ENCODE measurements at places on chromosomes 7 and 10. TPM values are rescaled to one million over a fixed set of nuclear protein-coding genes. Genes with fewer than 3 reads are reported as not detected.

DNA sequence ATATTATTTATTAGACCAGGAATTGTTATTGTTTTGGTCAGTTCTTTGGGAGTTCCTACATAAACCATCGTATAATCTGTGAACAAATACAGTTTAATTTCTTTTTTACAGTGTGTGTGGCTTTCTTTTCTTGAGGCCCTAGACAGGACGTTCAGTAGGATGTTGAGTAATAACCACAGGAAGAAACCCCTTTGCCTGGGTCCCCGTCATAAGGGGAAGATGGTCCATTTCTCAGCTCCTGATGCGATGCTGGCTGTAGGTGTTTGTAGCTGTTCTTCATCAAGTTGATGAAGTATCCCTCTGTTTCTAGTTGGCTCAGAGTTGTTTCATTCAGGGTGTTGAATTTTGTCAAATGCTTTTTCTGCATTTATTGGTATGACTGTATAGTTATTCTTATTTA is 219.7 kb upstream of the ADARB2 start:
- DNase-seq, result no peak
- no peaks in the 10 kb centered on the region for H3K36me3 ChIP-seq
- H3K27me3 ChIP-seq, result no peaks in the 10 kb centered on the region
- H3K4me3 ChIP-seq, result no peak overlapping the region
- no peaks in the 10 kb centered on the region for H3K4me1 ChIP-seq
- no peak overlapping the region for H3K27ac ChIP-seq

GRCh38 chr10:120917521-120918250 is 66.5 kb downstream of the WDR11 start:
- H3K4me3 ChIP-seq, result no peak overlapping the region
- no peak for DNase-seq
- no peaks in the 10 kb centered on the region for H3K27me3 ChIP-seq
- no peaks in the 10 kb centered on the region for H3K4me1 ChIP-seq

GRCh38 chr7:128036226-128036940 is 5.1 kb upstream of the LRRC4 start:
- no peak overlapping the region for H3K27ac ChIP-seq
- no peak for DNase-seq
- no peaks in the 10 kb centered on the region for H3K4me1 ChIP-seq

GRCh38 chr7:117873310-117874190 is at the start of gene CTTNBP2:
Gene CTTNBP2, minus strand, starts transcription at chr7:117873441. Its CDS starts 26 bp downstream, at chr7:117873415.
- peaks cover 32% of the 10 kb centered on the region for H3K4me1 ChIP-seq
- DNase-seq, result peak; percentile 25
- no peaks in the 10 kb centered on the region for H3K36me3 ChIP-seq
- H3K4me3 ChIP-seq, result peak within 1 kb of the TSS; percentile 78

- no peaks in the 10 kb centered on the region for H3K4me1 ChIP-seq
- H3K36me3 ChIP-seq, result no peaks in the 10 kb centered on the region
- H3K4me3 ChIP-seq, result no peak overlapping the region
- no peak for DNase-seq
- no peaks in the 10 kb centered on the region for H3K27me3 ChIP-seq
Measured at GRCh38 chr10:99888622-99889021, 106.2 kb downstream of the ABCC2 start.

DNA sequence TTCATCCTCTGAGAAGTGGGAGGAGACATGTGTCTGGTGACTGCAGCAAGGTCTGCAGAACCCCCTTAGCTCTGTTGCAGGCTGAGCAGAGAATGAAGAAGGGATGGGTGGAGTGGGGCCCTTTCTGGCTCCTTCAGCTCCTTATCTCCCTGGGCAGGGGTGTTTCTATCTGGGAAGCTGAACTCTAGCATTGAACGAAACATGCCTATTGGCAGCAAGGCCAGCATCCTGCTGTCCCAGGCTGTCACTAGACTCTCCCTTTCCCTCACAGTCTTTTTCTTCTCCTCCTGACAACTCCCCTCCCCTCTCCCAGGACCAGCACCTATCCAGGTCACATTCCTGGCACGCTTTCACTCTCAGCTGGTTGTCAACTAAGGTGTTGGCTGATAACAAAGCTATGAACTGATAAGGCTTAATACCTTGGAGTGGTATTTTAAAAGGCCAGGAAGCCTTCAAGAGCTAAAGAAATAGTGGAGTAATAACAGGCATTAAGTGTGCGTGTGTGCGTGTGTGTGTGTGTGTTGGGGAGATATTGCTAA is 128.8 kb upstream of the FZD8 start:
- no peak for DNase-seq
- no peak overlapping the region for H3K27ac ChIP-seq
- no peak overlapping the region for H3K4me3 ChIP-seq
- no peaks in the 10 kb centered on the region for H3K27me3 ChIP-seq

GRCh38 chr10:2980116-2980515 is 87.2 kb upstream of the PFKP start:
- H3K27me3 ChIP-seq, result peaks cover 6% of the 10 kb centered on the region
- H3K36me3 ChIP-seq, result no peaks in the 10 kb centered on the region
- no peak overlapping the region for H3K4me3 ChIP-seq
- no peak for DNase-seq
- H3K27ac ChIP-seq, result no peak overlapping the region
- no peaks in the 10 kb centered on the region for H3K4me1 ChIP-seq

GRCh38 chr10:94137747-94138146 is 144.0 kb downstream of the PLCE1 start:
- peaks cover 5% of the 10 kb centered on the region for H3K4me1 ChIP-seq
- no peak for DNase-seq
- H3K4me3 ChIP-seq, result no peak overlapping the region
- no peaks in the 10 kb centered on the region for H3K27me3 ChIP-seq
- no peak overlapping the region for H3K27ac ChIP-seq
- H3K36me3 ChIP-seq, result no peaks in the 10 kb centered on the region

- no peaks in the 10 kb centered on the region for H3K36me3 ChIP-seq
- no peak overlapping the region for H3K4me3 ChIP-seq
- no peaks in the 10 kb centered on the region for H3K4me1 ChIP-seq
- no peak for DNase-seq
- no peaks in the 10 kb centered on the region for H3K27me3 ChIP-seq
Measured at GRCh38 chr10:15279236-15279635, 91.9 kb downstream of the FAM171A1 start.

- H3K27me3 ChIP-seq, result no peaks in the 10 kb centered on the region
- H3K4me3 ChIP-seq, result no peak overlapping the region
- DNase-seq, result no peak
- no peaks in the 10 kb centered on the region for H3K36me3 ChIP-seq
- no peak overlapping the region for H3K27ac ChIP-seq
Measured at GRCh38 chr10:43695730-43696129, 47.0 kb upstream of the ZNF32 start.

- no peaks in the 10 kb centered on the region for H3K4me1 ChIP-seq
- no peaks in the 10 kb centered on the region for H3K27me3 ChIP-seq
- H3K36me3 ChIP-seq, result no peaks in the 10 kb centered on the region
- H3K27ac ChIP-seq, result no peak overlapping the region
- H3K4me3 ChIP-seq, result no peak overlapping the region
Measured at GRCh38 chr7:158329014-158329610, 258.5 kb downstream of the PTPRN2 start.

DNA sequence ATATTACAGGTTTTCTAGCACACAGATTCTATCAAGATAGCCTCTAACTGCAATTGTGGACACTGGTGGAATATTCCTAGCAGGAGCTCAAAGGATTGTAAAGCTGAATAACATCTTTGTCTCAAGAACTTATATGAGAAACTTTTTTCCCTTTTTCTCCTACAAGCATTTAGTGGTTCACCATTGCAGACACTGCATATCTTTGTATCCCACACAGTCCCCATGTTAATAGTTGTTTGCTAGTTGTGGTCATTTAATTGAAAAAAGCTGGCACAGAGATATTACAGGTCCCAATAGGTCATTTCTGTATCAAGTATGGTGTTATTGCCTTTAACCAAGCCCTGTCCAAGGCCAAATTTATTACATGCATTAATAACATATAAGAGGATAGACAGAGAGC is 226.2 kb upstream of the TCF7L2 start:
- peaks cover 19% of the 10 kb centered on the region for H3K4me1 ChIP-seq
- H3K27me3 ChIP-seq, result no peaks in the 10 kb centered on the region
- no peak overlapping the region for H3K27ac ChIP-seq
- no peak overlapping the region for H3K4me3 ChIP-seq
- no peak for DNase-seq
- no peaks in the 10 kb centered on the region for H3K36me3 ChIP-seq

- H3K36me3 ChIP-seq, result no peaks in the 10 kb centered on the region
- H3K27ac ChIP-seq, result peak overlapping the region; percentile 9
- no peaks in the 10 kb centered on the region for H3K4me1 ChIP-seq
- H3K4me3 ChIP-seq, result no peak overlapping the region
Measured at GRCh38 chr10:6124666-6125065, 35.8 kb downstream of the RBM17 start.

- no peaks in the 10 kb centered on the region for H3K27me3 ChIP-seq
- H3K27ac ChIP-seq, result no peak overlapping the region
- H3K4me3 ChIP-seq, result no peak overlapping the region
- no peaks in the 10 kb centered on the region for H3K36me3 ChIP-seq
- DNase-seq, result no peak
- H3K4me1 ChIP-seq, result no peaks in the 10 kb centered on the region
Measured at GRCh38 chr7:18808026-18808425, 309.4 kb downstream of the TWIST1 start.

GRCh38 chr10:29670761-29671160 is 36.0 kb upstream of the SVIL start:
- H3K27ac ChIP-seq, result no peak overlapping the region
- DNase-seq, result no peak
- H3K4me1 ChIP-seq, result no peaks in the 10 kb centered on the region
- no peak overlapping the region for H3K4me3 ChIP-seq
- no peaks in the 10 kb centered on the region for H3K27me3 ChIP-seq
- H3K36me3 ChIP-seq, result peaks cover 8% of the 10 kb centered on the region

- no peaks in the 10 kb centered on the region for H3K4me1 ChIP-seq
- no peaks in the 10 kb centered on the region for H3K27me3 ChIP-seq
- peak; percentile 3 for DNase-seq
Measured at GRCh38 chr10:48772059-48772458, 87.4 kb downstream of the WDFY4 start.

- H3K27me3 ChIP-seq, result no peaks in the 10 kb centered on the region
- H3K27ac ChIP-seq, result no peak overlapping the region
- H3K4me3 ChIP-seq, result no peak overlapping the region
Measured at GRCh38 chr7:45682836-45683555, 108.8 kb downstream of the ADCY1 start.

GRCh38 chr10:15572531-15573045 is 147.1 kb downstream of the ITGA8 start:
- no peaks in the 10 kb centered on the region for H3K4me1 ChIP-seq
- no peaks in the 10 kb centered on the region for H3K27me3 ChIP-seq
- no peak for DNase-seq
- H3K27ac ChIP-seq, result no peak overlapping the region

GRCh38 chr10:90914992-90915765 is 5.7 kb downstream of the ANKRD1 start:
- no peak overlapping the region for H3K4me3 ChIP-seq
- no peak for DNase-seq
- H3K27ac ChIP-seq, result no peak overlapping the region
- no peaks in the 10 kb centered on the region for H3K4me1 ChIP-seq

DNA sequence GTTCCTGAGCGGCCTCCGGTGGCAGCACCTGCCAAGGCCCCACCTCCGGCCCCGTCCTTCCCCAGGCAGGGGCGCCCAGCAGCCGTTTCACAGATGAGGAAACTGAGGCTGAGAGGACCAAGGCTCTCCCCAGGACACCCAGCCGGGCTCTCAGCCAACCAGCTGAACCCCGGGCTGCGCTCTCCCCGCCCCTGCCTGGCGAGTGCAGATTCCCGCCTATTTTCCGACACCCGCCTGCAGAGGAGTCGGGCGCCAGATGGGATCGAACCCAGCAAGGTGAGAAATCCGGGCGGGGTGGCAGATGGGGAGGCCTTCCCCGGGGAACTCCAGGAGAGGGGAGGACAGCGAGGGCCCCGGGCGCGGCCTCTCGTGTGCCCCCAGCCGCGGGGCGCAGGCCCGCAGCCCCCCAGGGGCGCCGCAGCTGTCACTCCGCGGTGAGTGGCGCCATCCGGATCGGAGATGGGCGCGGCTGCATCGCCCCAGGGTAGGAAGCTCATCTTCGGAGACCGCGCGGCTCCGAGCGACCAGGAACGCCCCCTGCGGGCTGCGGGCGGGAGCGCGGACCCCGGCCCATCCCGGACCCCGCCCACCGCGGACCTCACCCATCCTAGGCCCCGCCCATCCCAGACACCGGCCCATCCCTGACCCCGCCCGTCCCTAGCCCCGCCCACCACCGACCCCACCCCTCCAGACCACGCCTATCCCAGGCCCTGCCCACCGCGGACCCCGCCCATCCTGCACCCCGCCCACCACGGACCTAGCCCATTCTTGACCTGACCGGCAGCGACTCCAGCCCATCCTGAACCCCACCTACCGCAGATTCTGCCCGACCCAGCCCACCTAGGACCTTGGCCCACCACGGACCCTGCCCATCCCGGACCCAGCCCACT is 90.3 kb downstream of the MICALL2 start:
- no peak for DNase-seq
- H3K27ac ChIP-seq, result no peak overlapping the region
- H3K4me3 ChIP-seq, result no peak overlapping the region
- peaks cover 20% of the 10 kb centered on the region for H3K4me1 ChIP-seq
- peaks cover 95% of the 10 kb centered on the region for H3K27me3 ChIP-seq

DNA sequence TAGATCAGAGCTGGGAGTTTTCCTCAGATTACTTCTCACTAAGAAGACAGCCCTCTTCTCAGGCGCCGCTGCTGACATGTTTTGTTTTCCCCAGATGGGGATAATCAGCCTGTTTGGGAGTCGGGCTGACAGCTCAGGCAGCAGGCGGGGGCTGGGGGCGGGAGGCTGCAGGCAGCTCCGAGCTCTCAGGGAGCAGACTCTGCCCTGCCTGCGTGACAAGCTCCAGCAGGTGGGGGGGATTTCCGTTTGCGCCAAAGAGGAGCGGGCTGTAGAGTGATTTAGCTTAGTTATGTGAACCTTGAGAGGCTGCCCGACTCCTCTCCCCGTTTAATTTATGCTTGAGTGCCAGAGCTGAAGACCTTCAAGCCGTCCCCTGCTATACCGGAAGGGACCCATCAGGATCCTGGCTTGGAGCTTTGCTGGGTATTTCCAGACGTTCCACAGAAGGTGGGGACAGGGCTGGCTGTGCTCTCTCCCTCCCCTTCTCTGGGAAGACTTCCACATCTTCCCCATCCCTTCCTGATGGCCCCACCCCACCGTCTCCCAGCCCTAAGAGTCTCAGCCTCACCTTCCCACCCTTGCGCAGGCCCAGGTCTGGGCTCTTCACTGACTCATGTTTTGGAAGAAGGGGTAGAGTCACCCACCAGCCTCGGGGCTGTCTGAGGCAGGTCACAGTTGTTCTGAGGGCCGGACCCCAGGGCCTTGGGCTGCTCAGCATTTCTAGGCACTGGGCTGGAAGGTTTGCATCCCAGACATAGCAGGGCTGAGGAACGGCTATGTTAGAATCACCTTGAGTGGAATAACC is 24.7 kb upstream of the ADCYAP1R1 start:
- no peak overlapping the region for H3K4me3 ChIP-seq
- H3K4me1 ChIP-seq, result no peaks in the 10 kb centered on the region
- DNase-seq, result no peak
- no peak overlapping the region for H3K27ac ChIP-seq
- no peaks in the 10 kb centered on the region for H3K27me3 ChIP-seq
- no peaks in the 10 kb centered on the region for H3K36me3 ChIP-seq

The PTF1A gene
- total RNA-seq, result not detected

The MSMB gene
- total RNA-seq, result not detected

The FAM13C gene
- total RNA-seq, result 11.1 TPM

The CDC14C gene
- not detected for total RNA-seq

The ADCYAP1R1 gene
- 0.44 TPM for total RNA-seq

The ZC3HAV1L gene
- 36.9 TPM for total RNA-seq

The CARD11 gene
- 3.3 TPM for total RNA-seq

The ADAM12 gene
- total RNA-seq, result 10.5 TPM

The SEMA4G gene
- total RNA-seq, result 6.6 TPM

The VTI1A gene
- 253 TPM for total RNA-seq

The SLC13A4 gene
- total RNA-seq, result not detected

The FXYD4 gene
- not detected for total RNA-seq

Data from tibial nerve (tissue), 4 donors.